ENCODE measurements at places on chromosomes 1 and 21.

DNA sequence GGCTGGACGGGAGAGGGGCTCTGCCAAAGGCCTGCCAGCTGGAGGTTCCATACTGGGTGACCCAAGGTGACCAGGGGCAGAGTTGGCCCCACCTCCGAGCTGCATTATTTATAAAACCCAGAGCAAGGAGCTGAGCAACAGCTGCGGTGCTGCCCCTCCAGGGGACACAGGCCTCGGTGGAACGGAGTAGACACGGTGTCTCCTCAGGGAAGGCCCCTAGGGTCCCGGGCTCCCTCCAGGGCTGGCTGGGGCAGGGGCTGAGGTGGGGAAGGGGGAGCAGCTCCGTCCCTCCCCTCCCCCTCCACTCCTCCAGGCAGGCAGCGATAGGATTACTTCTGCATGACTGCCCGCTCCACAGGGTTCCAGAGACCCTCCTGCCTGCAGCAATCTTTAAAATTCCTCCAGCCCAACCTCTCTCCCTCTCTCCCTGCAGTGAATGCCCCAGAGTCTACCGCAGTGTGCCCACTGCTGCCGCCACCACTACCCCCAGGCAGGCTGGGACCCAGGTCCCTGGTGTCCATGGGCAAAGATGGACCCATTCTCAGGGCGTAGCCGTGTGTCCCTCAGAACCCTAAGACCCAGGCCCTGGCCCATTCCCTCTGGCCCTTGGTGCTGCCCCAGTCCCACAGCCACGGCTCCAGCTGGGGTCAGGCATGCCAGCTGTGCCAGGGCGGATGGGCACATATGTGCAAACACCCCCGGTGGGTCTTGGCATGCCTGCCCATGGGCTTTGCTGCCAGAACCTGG, 10.8 kb downstream of the AHDC1 start:
- no peak for DNase-seq

DNA sequence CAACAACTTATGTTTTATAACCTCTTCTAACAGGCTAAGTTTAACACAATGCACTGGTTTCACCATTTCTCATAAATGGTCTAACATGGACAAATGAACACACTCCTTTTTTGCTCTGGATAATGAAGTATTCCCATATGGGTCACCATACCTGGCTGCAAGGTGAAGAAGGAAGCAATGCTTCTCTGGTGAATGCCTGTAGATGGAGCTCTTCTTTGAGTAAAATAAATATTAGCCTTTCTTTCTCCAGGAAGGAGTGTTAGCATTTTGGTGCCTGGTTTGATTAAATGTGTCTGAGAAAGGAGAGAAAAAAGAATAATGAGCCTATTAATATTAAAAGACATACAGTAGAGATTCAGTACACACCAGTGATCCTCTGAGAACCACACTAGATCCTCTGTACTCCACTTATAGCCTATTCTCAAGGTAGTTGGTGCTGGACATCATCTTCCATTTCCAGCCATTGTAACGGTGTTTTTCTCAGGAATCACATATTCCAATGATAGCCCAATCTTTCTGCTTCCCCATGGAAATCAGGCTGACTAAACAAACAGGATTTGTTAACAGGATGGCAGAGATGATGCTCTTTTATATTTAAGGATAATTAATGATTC, 17.6 kb downstream of the MTFR1L start:
- no peak for DNase-seq

DNA sequence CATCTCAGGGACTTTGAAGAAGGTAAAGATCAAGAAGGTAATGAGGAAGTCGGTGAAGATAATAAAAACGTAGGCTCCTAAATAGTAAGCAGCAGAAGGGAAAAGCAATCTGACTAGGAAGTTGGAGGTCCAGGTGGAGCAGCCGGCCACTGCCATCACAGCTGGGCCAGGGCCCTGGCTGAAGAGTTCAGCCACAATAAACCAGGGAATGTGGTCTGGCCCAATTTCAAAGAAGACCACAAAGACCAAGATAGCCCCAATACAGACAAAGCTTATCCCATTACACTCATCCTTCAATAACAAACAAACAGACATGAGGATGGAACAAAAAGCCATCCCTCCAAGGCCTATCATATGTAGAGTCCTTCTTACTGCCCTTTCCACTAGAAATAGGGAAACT, 18.4 kb upstream of the JAK1 start:
- no peak for DNase-seq

DNA sequence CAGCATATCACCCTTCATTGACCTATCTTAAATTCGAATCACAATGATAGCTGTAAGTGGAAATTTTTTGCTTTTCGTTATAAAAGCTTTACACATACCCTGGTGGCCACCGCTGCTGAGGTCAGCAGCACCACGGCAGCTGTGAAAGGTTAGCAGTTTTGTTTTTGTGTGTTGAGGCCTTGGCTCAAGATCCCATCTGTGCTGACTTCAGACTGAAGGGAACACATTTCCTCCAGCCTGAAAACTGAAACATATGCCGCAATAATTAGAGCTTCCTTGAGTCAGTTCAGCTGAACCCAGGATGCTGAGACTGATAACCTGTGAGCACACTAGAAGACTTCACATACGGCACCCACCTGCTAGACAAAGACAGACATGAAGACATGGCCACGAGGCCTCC, 103.0 kb downstream of the SMYD3 start:
- no peak for DNase-seq

- DNase-seq = peak; percentile 60
Observed at GRCh38 chr1:27862671-27863537, 9.4 kb upstream of the THEMIS2 start.

DNA sequence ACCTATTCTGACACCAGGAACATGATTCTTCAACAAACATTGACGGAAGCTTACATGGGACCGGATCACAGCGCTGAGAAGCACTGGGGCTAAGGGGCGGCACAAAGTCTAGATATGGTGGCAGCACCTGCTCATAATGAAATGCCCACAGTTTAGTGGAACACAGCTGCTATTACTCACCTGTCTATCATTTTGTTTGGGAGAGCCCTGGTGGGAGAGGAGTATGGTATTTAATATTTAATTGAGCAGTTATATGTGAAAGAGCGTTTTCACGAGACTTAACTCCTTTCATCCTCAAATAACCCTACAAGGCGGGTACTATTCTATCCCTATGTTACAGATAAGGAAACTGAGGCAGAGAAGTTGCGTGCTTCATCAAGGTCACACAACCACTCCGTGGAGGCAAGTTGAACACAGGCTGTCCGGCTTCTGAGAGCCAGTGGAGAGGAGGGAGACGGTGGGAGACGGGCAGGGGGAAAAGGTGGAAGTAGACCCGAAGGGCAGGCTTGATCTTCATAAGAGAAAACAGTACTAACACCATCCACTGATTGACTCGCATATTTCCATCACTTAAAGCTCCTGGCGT, 790 bp upstream of the TSNAX start:
- no peak for DNase-seq

Data from left hindlimb (tissue), 1 donor.